Non-pigmented ciliary epithelial cell (primary cell): ENCODE measurements at places on chromosomes 12 and 14.
A peak's percentile ranks its signal among the peaks of the same experiment; 100 is the strongest.

DNA sequence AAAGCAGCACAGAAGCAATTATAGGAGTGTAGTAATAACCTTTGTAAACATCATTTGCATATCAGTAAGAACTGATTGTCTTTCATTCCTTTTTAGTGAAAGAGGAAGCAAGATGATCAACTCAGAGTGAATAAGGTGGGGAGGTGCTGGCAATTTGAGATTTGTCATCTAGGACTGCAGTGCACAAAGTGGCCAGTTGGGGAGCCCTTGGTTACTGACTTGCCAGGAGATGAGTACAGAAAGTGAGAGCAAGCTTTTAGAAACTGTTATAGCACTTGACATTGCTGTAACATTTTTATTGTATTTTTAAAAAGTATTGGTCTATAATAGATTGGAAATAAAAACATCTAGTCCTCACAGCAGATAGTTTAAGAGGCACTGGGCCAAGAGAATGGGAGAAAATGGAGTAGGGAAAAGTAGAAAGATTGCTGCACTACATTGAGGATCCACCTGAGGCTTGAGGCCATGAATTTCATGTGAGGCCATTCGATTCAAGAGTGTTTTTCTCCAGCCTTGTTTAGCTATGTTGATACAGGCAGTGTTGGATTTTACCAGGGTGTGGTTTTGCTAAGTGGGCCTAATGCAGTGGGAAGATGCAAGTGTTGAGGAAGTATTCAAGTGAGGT is 98.2 kb downstream of the SNAPC1 start:
- no peak for DNase-seq

DNA sequence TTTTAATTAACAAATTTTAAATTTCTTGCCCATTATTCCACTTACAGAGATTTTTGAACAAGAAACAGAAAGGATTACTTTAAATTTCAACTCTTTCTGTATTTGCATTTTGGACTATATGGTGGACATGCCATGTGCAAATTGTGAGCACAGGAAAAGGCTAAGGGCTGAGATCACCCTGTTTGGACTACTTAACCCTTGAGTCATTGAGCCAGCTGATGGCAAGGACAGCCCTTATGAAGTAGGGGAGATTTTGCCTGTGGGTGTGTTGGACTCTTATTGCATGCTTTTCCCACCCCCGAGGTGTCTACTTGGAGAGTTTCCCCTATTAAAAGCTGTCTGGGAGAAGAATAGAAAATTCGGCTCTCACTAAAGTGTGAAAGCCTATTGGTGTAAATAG is 17.2 kb downstream of the DERA start:
- peak; percentile 93 for DNase-seq

- no peak for DNase-seq
Measured at GRCh38 chr12:123109319-123109772, 41.5 kb downstream of the PITPNM2 start.

GRCh38 chr12:82479511-82479910 is 121.2 kb downstream of the METTL25 start:
- no peak for DNase-seq

DNA sequence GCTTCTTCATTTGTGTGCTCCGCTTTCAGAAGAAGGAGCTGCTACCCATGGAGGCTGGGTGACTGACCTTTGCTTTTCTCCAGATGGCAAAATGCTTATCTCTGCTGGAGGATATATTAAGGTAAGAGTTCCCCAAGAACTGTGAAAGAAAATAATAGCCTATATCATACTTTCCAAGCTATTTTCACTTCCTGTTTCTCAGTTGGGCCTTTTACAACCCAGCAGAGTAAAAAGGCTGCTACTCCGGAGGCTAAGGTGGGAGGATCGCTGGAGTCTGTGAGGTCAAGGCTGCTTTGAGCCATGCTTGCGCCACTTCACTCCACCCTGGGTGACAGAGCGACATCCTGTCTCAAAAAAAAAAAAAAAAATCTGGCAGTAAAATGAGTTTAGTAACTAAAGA is 82.1 kb downstream of the APAF1 start:
- DNase-seq: no peak

DNA sequence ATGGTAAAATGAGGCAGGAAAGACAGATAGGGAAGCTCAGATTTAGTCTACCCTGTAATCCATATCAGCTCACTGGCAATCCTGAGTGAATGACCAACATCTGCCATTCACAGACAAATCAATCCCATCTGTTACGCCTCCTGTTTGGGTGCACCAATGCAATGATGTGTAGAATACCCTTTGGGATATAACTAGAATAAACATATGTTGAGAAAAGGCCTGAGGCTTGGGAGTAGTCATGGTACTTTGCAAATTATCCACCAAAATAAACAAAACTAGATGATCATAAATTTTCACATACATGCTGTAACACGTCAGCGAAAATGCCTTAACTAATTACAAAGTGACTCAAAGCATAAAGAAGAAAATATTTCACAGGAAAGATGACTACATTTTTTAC is 78.8 kb downstream of the KCNC2 start:
- no peak for DNase-seq

- no peak for DNase-seq
Measured at GRCh38 chr12:116393255-116393654, 115.8 kb upstream of the MED13L start.

- DNase-seq: peak; percentile 38
Measured at GRCh38 chr12:77402716-77403115, 337.3 kb upstream of the E2F7 start.

- no peak for DNase-seq
Measured at GRCh38 chr12:7319930-7320329, 16.1 kb downstream of the ACSM4 start.

DNA sequence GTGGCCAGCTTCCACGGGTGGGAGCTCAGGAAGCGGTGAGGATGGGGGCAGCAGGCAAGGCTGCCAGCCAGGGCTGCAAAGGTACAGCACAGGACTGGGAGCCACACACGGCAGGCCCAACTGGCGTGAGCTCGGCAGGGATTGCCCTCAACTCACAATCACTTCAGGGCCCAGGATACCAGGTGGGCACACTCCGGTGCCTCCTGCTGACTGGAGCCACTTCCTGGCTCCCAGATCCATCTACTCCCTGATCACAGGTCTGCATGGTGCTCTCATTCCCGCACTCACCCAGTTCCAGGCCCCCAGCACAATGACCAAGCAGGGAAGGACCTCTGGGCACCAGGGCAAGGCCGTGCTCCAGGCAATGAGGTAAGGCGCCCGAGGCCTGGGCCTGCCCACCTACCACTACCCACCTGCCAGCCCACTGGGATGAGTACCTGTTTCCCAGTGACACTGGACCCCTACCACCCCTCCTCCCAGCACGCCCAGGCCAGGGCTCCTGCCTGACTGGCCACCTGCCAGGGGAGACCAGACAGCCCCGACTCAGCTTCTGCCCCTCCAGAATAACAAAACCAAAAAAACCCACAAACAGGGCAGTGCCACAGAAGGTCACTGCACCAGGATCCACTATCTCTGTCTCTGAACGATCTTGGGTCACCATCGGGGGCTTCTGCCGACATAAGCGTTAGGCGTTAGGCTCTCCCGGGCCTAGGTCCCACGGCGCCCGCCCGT is 1.8 kb downstream of the JAG2 start:
- DNase-seq: no peak

GRCh38 chr12:54987611-54988231 is 3.2 kb upstream of the TESPA1 start:
- no peak for DNase-seq

DNA sequence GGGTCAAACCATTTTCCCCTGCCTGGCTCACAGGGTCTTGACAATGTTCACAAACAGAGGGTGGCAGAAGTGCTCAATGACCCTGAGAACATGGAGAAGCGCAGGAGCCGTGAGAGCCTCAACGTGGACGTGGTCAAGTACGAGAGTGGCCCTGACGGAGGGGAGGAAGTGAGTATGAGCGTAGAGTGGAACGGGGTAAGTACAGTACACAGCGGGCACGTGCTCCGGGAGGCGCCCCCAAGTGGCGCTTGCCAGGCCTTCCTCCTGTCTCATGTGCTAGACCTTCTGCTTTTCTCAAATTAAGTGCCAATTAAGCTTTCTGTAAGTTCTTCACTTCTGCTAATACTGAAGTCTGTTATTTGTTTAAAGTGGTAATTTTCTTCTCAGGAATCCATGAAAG is 35.9 kb downstream of the XRCC3 start:
- DNase-seq: no peak

DNA sequence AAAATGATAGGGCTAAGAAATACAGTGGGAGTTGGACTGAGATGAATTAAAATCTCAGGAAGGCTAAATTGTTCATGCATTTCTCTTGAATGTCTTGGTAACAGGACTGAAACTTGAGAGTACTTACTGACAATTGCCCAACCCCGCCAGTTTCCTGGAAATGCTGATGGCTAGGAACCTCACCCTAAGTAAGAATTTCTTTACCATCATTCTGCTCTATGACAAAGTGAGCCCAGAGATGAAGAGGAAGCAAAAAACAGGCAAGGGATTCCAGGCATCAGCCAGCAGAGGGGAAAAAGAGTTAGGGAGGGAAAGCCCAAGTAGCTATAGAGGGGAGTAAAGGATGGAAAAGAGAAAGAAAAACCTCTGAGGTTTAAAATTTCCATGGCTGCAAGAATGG is 397.7 kb downstream of the MDGA2 start:
- DNase-seq: no peak

GRCh38 chr12:108017472-108018057 is 111.5 kb upstream of the WSCD2 start:
- DNase-seq: no peak

DNA sequence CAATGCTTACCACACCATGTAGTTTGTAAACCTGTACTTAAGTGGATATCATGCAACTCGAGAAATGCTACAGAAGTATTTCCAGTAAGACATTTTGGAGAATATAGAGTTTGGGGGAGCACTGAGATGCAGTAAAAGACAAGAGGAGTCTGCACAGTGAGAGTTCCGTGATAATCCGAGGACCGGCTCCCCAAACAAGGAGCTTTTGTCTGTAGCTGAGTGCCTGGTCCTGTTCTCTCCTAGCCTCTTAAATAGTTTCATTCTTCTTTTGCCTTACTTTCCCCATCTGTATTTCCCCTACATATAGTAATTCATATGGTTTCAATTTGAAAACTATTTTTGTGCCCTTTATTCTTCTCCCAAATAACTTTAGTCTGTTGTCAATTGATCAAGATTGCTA is 364.1 kb downstream of the EGLN3 start:
- DNase-seq: no peak

- no peak for DNase-seq
Measured at GRCh38 chr14:30312214-30312613, 246.7 kb upstream of the G2E3 start.

GRCh38 chr12:68785358-68785757 is 22.6 kb upstream of the MDM2 start:
- DNase-seq: no peak

DNA sequence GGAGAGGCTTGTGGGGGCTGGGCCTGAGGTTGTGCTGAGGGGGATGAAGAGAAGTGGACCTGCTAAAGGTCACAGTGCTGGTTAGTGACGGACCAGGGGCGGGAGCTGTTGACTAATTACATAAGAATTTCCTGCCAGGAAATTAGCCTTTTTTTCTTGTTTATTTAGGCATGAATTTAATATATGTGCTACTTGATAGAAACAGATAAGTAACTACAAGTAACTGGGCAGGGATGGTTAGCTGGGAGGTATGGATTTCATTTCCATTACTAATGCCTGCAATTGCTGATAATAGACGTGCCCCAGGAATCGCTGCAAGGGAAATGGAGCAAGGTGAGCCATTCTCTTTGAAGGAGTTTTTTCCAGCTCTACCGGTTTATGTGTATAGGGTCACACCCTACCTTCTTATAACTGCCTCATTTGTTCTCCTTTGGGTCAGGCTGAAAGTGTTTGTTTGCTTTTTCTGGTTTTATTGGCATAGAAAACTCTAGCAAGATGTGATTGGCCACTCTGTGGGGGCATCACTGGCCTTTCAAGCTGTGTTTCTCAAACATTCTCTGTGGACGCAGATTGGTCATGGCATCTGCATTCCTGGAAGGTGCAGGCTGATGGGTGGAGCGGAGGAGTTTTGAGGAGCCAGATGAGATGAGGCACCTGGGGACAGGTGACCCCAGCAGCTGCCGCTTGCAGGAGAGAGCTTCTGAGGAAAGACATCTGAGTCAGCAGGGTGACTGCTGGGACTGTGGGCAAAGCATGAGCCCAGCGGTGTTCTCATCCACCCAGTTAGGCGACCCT is 19.0 kb upstream of the GPRC5A start:
- DNase-seq: no peak

DNA sequence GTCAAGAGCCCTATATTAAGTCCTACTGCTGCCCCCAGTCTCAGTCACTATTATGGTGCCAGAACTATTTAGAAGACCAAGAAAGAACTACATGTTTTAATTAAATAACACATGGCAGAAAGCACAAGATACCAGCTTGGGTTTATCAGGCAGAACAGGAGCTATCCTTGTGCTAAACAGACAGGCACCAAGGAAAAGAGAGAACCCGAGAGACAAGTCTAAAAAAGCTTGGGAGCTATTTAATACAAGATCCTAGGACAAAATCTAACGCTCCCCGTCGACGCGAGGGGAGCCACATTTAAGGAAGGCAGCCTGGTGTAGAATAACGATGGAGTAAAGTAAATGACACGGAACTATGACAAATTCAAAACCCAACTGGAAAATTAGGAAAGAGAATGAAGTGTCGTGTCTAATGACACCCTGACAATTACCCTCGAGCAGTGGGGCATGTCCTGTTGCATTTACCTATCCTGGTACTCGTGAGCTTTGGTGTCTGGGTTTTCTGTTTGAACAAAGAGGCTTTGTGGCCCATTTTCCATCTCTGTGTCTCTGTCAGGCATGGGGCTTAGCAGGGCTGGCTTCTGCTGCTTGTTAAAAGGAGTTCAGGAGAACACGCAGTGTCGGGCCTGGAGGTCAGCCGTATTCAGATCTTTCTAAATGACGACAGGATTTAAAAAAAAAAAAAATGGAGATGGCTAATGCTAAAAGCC is 140.6 kb downstream of the ETNK1 start:
- DNase-seq: no peak

GRCh38 chr14:52286661-52287649 is 19.5 kb downstream of the PTGDR start:
- DNase-seq: no peak
